ENCODE measurements at places on chromosomes 2 and 18.

DNA sequence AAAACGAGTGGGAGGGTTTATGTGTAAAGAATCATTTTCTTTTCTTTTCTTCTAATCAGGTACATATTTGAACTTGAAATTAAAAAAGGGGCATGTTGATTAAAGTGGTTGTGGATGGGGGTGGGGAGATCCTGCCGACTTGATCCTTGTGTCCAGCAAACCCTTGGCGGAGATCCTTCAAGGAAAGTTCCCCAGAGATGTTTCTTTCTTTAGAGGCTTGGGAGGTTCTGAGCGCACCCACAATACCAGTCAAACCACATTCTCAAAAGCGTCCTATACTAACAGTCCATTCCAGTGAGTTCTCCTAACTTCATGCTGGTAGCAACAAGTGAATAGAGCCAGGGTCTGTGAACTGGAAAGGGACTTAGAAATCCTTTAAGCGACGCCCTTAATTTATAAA, 49.2 kb downstream of the MYCN start:
- no peak for DNase-seq

GRCh38 chr2:80568011-80568410, 263.5 kb upstream of the LRRTM1 start:
- DNase-seq: no peak

- DNase-seq: no peak
Measured at GRCh38 chr2:96838345-96839292, 5.2 kb downstream of the ANKRD23 start.

GRCh38 chr2:144377914-144378313, 142.0 kb downstream of the ZEB2 start:
- no peak for DNase-seq

DNA sequence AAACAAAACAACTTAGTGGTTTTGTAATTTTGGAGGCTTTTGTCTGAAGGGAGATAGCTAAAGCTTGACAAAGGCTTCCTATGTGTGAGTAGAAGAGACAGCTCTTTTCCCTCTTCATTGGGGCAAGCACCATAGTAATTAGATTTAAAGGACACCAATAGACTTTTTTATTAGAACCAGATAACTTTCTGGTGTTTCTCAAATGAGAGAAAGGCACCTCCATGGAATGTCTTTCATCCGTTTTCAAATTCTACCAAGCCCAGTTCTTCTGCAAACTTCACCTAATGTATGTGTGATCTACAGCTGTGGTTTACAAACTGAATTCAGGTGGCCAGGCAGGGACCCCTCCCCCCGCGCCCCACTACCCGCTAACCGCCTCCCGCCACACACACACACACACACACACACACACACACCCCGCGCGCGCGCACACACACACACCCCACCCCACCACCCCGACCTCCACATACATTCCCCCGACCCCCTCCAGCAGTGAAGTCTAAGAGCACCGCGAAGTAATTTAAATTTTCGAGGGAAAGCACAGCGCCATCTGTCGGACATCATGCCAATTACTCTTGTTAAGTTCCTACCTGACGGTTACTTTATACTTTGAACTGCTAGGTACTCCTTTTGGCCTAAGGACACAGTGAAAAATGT, 31.6 kb upstream of the PPP1R1C start:
- peak; percentile 65 for DNase-seq

DNA sequence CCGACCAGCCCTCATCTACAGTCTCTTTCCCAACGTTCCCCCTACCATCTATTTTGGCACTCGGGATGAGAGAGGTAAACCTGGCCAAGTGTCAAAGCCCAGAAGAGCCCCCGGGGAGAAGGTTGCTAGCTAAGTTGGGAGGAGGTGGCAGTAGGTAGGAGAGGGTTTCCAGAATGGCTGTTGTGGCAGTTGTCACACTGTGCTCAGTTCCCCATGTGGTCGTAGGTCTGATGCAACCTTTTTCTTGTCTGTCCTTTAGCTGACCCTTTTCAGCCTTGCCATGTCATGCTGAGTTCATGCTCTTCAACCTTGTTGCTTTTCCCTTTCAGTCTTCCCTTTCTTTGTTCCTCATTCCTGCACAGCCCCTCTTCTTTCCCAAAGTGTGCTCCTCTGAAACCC, 34.5 kb downstream of the TTLL4 start:
- DNase-seq: peak; percentile 56

GRCh38 chr18:62857263-62857976, 142.1 kb downstream of the PHLPP1 start:
- DNase-seq: no peak

DNA sequence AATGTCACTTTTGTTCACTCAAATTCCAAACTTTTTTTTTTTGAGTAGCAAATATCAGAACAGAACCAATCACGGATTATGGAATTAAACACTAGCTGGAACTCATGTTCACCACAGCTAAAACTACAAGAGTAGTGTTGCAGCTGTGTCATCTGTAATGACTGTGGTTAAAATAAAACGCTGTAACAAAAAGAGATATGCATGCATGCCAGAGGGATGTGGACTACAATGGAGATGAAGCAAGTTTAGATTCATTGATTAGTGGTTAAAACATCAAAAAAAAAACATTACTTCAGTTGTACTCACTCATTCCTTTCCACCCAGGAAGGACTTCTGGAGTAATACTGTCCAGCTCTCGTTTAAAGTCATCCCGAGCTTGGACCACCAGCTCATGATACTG, 37.0 kb downstream of the IMMT start:
- no peak for DNase-seq

- DNase-seq: no peak
Measured at GRCh38 chr18:50928551-50928950, 39.3 kb upstream of the ELAC1 start.

DNA sequence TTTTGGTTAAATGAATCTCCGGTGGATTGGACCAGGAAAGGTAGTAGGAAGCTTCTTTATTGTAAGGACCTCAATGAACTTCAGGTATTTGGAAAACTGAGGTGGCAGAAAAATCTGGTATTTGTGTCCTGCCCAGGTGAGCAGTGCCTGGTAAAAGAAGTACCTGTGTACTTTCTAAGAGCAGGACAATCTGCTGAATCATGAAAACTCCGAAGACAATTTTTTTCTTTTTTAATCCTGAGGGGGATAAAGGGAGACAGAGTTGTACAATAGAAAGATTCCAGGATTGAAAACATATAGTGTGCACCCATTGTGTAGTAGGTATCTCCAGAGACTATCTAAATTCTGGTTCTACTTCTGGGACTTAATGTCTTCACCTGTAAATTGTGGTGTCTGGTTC, 191.8 kb upstream of the SPOPL start:
- no peak for DNase-seq

DNA sequence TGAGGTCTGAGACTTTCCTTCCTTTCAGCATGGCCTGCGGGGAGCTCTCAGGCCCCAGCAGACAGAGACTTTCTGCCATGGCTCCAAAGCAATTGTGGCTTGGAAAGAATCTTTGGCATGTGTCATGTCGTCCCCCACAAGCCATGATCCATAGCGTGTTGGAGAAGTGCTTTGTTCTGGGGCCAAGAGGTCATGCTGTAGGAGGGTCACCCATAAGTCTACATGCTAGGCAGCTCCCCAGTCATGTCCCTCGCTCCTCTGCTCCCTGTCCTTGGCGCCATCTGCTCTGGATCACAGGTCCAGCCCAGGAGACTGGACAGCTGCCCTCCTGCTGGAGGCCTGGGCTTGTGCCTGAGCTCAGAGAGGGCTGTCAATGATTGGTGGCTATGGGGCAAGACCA, 78.8 kb upstream of the LCLAT1 start:
- no peak for DNase-seq

GRCh38 chr2:203799908-203800307, 67.7 kb upstream of the CTLA4 start:
- no peak for DNase-seq

DNA sequence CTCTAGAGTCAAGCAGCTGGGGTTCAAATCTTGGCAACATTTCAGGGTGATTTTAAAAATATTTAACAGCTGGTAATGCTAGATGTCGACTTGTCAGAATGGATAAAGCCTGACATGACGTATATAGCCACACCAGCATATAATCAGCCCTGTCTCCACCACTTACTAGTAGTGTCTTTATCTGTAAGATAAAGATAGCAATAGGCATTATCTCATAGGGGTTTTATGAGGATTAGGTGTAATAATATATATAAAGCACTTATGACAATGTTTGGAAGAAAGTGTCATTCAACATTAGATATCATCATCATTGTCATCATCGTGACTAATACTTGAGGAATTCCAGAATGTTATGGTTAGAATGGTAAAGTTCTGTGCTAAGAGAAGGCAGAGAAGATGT, 369.0 kb upstream of the CWC22 start:
- DNase-seq: no peak

DNA sequence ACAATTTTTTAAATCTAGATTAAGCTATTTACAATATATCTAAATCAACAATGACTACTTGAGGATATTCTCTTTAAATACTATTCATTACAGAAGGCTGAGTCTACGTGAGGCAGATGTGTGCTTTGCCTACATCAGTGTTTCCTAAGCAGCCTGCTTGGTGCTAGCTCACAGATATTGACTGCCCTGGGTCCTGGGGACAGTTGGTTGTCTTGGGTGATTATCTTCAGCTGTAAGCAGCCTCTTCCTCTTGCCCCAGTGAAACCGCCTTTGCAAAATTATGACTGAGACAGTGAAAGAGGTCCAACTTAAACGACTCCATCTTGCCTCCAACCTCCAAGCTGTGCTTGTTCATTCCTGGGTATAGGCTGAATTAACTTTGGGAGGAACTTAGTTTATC, 39.6 kb upstream of the CCDC88A start:
- no peak for DNase-seq

GRCh38 chr2:200845194-200845593, 19.3 kb downstream of the CLK1 start:
- DNase-seq: no peak

DNA sequence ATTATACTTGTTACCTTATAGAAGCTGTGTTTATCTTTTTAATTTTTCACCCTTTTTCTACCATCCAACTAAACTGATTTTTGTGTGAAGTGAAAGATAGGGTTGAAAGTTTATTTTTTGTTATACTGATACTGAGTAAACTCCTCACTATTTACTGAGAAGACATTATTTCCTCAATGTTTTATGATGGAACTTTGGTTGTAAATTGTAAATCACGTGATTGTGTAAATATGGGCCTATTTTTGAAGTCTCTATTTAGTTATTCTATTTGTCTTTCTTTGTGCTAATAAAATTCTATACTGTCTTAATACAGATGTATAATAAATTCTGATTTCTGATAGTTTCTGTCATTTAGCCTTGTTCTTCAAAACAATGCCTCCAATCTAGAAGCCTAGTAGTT, 697.2 kb upstream of the SLC8A1 start:
- no peak for DNase-seq

DNA sequence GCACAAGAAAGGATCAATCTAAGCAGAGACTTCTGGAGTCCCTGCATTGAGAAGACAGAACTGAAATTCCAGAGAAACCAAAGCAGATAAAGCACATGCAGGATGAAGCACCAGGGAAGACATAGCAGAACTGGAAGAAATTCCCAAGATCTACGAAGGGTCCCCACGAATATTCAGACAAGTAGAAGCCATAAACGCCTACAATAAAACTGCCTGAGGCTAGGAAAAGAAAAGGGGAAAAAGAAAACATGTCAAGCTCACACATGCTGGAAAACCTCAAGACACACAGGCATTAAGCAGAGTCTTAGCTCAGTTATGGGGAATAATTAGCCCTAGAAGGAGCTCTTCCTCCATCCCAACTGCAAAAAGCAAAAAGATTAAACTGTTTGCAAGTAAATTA, 171.2 kb downstream of the NBAS start:
- DNase-seq: no peak

GRCh38 chr2:726169-726568, 49.0 kb upstream of the TMEM18 start:
- no peak for DNase-seq

DNA sequence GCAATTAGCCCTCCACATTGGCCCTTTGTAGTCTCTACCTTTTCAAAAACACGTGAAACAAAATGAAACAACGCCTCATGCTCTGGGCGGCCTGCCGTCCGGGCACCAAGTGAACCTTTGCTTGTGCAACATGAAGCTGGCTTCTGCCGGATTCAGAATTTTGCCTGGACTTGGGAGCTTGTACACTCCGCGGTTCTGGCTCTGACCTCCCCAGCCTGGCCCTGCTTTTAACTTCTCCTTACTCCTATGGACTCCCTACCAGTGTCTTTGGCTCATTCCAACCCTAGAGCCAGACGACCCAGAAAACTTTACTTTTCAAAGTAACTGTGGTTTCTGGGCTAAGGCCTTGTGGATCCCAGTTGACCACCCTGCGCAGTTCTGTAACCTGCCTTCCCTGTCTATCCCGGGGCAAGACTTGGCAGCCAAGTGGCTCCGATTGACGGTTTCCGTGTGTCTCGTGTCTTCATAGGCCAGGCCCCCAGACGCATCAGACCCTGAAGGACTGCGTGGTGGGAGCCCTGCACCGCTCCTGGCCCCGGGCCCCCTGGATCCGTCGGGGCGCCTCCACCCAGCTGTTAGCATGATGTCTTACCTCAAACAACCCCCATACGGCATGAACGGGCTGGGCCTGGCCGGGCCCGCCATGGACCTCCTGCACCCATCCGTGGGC, 1.9 kb downstream of the OTX1 start:
- DNase-seq: no peak

- peak; percentile 29 for DNase-seq
Measured at GRCh38 chr2:24926602-24927252, 6.7 kb upstream of the ADCY3 start.

- DNase-seq: no peak
Measured at GRCh38 chr18:39838831-39839230, 2116.2 kb upstream of the PIK3C3 start.

GRCh38 chr18:27540111-27540510, 355.0 kb upstream of the CHST9 start:
- DNase-seq: no peak

DNA sequence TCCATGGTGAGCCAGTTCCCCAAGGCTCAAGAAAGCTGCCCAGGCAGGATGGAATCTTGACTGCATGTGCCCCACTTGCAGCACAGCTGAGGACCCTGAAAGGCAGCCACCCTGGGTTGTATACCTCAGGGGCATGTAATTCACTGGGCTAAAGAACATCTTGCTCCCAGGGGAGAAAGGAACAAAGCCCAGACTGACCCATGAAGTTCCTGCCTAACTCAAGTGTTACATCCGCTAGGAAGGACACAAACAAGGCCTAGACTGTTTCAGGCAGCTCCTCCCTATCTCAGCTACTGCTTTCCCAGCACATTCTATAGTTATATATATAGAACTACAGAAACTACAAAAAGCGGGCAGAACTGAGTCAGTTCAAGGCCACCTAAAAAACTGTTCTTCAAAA, 69.0 kb downstream of the RBM43 start:
- no peak for DNase-seq

DNA sequence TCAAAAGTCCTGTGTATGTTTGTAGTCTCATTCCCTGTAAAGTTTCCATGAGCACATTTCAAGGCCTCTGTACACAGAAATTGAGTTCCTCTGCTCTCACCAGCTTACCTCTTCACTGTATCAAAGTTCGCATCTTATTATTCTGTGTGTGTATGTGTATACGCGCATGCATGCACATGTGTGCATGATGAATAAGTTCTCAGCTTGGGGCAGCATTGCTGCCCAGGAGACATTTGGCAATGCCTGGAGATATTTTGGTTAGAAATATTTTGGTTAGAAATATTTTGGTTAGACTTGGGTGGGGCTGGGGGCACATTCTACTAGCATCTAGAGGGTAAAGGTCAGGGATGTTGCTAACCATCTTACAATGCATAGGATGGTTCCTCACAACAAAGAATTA, 23.4 kb downstream of the TCF7L1 start:
- DNase-seq: no peak

GRCh38 chr2:160305081-160305750, 105.1 kb upstream of the ITGB6 start:
- no peak for DNase-seq

- no peak for DNase-seq
Measured at GRCh38 chr18:41881285-41881684, 73.7 kb upstream of the PIK3C3 start.
